ENCODE measurements at places on chromosomes 7 and 10.

DNA sequence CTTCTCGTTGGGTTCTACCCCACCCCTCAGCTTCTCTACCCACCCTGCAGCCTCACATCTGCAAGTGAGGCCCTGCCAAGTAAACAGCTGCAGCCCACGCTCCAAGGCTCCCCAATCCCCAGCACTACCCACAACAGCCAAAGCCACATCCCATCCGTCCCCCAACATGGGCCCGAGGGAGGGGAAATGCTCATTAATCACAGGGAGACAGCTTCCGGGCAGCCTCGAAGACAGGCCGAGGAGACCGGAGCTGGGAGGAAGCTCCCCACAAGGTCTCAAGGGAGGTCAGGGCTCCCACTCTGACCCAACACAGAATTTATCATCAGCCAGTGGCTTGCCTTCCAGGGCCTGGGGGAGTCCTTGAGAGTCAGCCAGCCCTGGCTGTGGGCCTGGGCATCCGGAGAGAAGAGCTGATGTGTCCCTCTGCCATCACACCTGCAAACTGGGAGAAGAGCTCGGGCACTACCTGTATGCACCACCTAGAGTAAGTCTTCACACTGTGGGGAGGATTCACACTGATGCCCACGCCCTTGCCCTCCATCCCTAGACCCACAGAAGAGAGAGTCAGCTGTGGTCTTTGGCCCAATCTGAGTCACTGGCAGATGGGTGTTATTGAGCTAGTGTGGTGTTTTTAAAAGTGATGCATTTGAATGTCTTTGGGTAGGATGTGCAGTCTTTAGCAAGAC is 115.5 kb upstream of the ZMIZ1 start:
- DNase-seq: peak; percentile 33

- DNase-seq: no peak
Measured at GRCh38 chr7:70380421-70381015, 751.4 kb upstream of the GALNT17 start.

DNA sequence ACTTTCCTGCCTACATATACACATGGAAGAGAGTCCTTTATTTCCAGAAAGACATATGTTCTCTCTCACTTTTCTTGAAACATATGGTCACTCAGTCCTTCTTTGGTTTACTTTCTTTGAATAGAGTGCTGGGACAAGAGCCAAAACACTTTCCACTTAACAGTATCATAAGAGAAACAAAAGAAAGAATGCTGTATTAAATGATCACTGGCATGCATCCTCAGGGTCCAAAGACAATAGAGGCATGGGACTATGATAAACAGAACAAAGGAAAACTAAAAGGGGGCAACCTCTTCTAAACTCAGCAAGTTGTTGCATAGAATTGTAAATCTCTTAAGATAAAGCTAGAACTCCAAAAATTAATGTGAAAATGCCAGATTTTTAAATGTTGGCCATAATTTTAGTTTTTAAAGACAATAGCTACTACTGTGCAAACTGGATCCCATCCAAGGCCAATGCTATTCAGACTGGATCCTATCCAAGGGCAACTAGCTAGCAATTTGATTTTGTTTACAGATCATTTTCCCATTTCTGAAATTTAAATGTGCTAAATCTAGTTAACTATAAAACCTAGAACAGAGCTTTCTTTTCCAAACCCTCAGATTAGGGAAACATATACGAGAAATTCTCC is 687.5 kb downstream of the SORCS3 start:
- DNase-seq: no peak

DNA sequence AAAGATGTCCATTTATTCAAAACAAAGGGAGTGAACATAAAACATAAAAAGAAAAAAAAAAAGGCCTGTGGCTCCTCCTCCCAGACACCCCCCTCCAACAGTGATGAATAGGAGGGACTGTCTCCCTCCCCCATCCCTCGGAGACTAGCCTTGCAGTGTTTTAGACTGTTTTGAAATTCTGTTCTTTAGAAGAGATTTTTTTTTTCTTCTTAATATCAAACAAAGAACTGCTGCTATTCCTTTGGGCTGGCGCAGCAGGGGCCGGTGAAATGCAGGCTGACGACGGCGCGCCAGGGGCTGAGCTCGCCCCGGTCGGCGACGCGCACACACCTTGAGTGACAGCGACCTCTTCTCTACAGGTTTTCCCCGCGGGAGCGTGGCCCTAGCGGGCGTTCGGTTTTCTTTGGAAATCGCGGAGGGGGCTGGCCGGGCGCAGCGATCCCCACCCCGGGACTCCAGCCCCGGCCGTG is at the start of gene LANCL2:
TSS of gene LANCL2 (plus strand) at position 133 of the 470 bp plus-strand sequence. CDS start 689 bp downstream, outside the sequence.
- no peak for DNase-seq

- DNase-seq: no peak
Measured at GRCh38 chr10:17607060-17607459, 10.1 kb downstream of the HACD1 start.

GRCh38 chr7:1752771-1753563 is 82.9 kb downstream of the ELFN1 start:
- no peak for DNase-seq

GRCh38 chr10:117271427-117271826 is 30.5 kb downstream of the SLC18A2 start:
- DNase-seq: no peak

DNA sequence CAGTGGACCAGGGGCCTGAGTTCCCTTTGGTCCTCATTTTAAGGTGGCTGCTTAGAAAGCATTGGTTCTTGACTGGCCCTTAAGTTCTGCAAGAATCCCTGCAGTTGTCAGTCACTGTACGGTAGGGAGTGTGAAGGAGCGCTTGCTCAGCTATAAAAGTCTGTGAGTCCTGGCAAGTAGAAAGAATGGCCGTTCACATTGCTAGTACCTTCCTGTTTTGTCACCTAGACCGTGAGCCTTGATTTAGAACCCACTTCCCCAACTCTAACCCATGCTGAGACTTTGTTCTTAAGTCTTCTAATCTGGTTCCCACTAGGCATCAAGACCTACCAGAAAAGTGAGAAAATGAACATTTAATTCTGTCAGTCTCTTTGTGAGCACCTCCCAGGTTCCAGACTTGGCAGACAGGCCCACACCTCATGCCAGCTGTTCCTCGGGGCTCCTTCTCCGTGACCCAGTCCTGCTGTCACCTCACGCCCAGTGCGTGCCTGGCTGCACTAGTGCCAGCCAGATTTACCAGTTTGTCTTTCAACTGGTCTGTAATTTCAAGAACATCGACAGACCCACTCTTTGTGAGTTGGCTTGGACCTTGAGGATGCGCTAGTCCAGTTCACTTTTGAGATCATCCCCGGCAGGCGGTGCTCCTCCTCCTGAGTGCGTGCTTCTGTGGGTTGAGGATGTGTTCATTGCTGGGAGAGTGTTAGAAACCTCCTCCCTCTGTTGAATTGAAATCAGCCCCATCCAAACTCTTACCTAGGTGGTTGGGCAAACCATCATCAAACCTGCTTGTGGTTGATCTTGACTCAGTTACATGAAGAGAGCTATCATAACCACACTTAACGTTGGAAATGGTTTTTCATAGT is 78.5 kb downstream of the SHH start:
- DNase-seq: no peak

DNA sequence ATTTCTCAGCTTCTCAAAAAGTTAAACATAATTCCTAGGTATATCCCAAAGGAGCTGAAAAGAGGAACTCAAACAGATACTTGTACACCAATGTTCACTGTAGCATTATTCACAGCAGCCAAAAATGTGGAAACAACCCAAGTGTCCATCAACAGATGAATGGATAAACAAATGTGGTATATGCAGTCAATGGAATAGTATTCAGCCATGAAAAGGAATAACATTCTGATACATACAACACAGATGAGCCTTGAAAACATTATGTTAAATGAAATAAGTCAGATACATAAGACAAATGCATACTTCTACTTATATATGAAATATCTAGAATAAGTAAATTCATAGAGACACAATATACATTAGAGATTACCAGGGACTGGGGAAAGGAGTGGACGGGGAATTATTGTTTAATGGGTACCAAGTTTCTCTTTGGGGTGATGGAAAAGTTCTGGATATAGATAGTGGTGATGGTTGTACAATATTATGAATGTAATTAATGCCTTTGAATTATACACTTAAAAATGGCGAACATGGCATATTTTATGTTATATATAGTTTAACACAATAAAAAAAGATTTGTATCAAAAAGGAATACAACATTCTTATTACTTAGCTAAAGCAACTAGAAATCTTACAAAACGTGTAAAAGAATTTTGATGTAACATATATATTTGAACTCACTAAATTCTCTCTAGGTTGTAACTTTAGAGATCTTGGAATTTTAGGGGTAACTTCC is 15.0 kb downstream of the PEX1 start:
- DNase-seq: no peak

DNA sequence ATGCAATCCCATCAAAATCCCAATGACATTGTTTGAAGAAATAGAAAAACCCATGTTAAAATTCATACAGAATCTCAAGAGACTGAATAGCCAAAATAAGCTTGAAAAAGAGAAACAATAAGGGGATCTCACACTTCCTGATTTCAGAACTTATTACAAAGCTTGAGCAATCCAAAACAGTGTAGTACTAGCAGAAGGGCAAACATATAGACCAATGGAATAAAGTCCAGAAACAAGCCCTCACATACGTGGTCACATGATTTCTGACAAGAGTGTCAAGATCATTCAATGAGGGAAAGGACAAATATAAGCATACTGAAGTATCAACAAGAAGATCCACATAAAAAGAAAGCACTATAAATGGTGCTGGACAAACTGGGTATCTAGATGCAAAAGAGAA is 31.9 kb downstream of the MICU1 start:
- no peak for DNase-seq

DNA sequence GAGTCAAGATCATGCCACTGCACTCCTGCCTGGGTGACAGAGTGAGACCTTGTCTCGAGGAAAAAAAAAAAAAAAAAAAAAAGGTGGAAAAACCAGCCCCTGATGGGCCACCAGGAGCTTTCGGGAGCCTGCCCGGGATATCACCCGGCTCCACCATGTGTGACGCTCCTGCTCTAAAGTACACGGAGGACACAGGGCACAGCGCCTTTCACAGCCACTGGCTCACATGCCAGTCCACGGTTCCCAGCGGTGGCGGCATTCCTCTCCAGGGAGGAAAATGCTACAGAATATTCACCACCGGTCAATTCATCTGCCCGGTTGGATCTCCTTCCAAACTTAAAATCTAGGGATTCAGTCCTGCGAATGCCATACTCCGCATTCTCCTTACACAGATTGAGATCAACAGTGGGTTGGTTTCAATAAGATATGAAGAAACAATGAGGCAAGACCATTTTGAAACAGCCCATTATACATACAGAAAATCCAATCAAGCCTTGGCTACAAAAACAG is 81.2 kb downstream of the CTBP2 start:
- DNase-seq: no peak

DNA sequence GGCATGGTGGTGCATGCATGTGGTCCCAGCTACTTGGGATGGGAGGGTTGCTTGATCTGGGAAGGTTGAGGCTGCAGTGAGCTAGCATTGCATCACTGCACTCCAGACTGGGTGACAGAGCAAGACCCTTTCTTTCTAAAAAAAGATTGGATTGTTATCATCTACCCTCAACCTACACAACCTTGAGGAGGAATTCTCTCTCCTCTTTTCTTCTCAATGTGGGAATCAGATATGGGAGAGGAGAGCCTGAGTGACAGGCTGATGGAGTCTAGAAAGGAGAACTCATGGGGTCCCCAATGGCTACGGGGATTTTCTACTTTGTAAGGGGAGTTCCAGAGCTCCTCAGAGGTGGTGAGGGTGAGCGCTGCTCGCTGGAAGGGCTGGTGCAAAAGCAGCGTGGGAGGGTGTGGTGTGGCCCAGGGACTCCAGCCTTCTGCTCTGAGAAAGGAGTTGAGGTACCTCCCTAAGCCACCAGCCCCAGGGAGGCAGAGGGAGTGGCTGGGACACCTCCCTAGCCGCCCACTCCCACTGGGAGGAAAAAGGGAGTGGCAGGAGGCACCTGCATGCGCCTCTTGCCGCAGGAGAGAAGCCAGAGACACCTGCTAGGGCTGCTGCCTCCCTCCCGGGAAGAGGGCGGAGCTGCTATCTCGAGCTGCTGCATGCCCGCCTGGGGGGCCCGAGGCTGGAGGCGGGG is 48.4 kb downstream of the GATA3 start:
- no peak for DNase-seq

GRCh38 chr7:1752111-1752510 is 82.0 kb downstream of the ELFN1 start:
- no peak for DNase-seq

GRCh38 chr10:119478811-119479341 is 63.6 kb downstream of the RGS10 start:
- DNase-seq: no peak

DNA sequence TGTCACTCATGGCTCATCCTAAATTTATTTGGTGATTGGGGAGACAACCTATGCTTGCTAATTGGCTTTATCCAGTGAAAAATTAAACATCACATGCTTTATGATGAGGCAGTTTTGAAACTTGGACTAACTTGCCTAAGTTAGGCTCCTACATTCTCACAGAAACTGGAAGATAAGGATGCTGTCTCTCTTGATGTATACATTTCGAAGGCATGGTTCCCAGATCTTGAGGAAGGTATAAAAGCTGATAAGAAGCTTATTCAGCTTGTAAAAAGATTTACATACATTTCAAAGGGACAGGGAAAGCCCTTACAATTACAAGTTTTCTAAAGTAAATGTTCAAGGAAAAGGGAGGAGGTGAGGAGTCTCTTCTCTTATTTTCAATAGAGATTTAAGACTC is 561.7 kb downstream of the IPMK start:
- DNase-seq: no peak

DNA sequence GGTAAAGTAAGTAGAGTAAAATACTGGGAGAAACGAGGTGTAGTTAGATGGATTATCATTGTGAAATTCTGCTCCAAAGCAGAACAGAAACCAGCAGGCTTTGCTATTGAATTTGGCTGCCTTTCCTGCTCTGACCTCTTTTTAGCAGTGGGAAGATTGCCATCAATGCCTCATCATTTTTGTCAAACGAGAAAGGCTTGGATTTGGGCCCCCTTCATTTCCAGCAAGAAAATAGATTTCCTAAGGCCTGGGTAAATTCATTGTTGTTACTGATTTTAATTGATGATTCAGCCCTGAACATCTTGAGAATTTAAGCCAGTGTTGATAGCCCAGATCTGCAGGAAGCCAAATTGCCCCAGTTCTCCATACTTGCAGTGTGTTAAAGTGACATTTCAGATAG is 35.2 kb upstream of the ASAH2 start:
- no peak for DNase-seq

DNA sequence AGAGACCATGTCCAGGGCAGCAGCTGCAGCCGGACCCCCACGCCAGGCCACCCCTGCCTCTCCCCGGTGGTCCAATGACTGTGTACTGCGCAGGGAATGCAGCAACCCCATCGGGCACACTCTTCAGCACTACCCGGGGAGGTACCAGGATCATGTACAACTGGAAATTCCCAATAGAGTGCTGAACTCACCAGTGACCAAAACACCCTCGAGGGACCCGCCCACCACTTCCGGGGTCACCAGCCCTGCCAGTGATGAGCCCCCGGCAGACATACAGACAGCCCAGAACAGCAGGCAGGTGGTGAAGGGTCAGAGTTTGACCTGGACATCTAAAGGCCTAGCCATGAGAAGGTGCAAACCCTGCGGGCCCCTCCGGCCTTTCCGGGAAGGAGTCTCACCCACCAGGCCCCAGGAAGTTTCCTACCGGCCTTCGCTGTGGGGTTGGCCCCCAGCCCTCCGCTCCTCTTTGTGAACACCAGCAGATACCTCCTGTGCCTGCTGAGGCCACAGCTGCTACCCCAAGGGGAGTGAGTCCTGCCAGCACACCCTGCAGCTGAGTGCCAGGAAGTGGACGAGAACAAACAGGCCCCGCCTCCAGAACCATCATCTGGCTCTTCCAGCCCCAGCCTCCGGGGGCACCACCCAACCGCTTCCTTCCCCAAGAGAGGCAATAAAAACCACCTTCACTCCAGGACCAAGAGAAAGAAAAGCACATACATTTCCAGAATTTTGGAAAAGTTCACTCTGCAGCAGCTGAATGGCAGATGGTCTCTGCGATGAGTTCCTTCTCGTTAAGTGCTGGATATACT is 5.0 kb upstream of the ANKRD61 start:
- peak; percentile 42 for DNase-seq

Measured in GM19239 (cell line).